Activated CD4-positive, alpha-beta T cell treated with anti-CD3 and anti-CD28 coated beads, Interleukin-2, amount 50 U/mL, for 4 hours (primary cell): ENCODE measurements at places on chromosomes 3 and 15.

- DNase-seq = peak; percentile 46
These were observed at the start of gene SV2B for GRCh38 chr15:91099995-91100813. SV2B (plus strand) TSS chr15:91100257; CDS start chr15:91226264, 126,007 bp downstream.

- no peak for DNase-seq
These were observed 966 bp upstream of the ABI3BP start for GRCh38 chr3:100994187-100994586.

DNA sequence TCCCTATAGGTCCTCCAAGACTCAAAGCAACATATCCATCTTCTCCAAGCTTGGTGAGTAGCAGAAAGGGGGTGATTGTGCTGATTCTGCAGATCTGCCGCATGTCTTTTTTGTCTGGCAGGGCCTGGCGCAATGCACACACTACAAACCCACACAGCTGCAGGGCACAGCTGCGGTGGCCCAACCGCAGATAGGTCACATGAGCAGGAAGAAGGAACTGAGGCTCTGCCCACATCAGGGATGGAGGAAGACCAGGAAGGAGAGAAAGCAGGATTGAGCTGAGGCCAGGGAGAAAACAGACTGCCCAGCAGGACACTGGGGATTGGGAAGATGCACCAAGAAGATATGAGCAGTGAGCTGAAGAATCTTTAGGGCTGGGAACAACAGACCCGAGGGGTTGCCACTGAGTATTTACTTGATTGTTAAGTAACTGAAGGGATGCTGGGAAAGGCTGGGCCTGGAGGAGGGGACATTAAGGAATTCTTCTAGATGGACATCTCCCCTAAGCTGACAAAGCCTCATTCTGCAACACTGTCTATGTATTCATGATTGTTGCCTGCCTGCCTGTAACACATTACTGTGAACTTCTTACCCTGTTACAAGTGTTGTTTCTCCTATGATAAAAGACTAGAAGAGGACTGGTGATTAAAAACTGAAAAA, 126.7 kb downstream of the MYLK start:
- DNase-seq = no peak

- no peak for DNase-seq
These were observed 324.2 kb upstream of the TGFBR2 start for GRCh38 chr3:30282154-30282696.

DNA sequence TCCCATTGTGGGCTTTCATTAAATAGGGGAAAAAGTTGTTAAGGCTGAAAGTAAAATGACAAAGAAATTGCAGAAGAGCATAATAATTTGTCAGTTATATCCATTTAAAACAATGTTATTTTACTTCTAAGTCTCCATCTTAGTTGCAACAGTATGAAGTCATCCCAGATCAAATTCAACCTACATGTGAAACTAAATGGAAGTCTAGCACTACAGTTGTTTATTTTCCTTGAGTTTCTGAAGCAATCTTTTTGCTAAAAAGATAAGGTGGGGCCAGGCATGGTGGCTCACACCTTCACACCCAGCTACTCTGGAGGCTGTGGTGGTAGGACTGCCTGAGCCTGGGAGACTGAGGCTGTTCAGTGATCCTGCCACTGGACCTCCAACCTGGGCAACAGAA, 80.2 kb downstream of the DPH6 start:
- no peak for DNase-seq
